ENCODE measurements at places on chromosomes 2 and 18. TPM values are rescaled to one million over a fixed set of nuclear protein-coding genes. Genes with fewer than 3 reads are reported as not detected.

GRCh38 chr2:65425276-65425675, 7.1 kb downstream of the SPRED2 start:
- peaks cover 3% of the 10 kb centered on the region for H3K36me3 ChIP-seq
- no peak overlapping the region for H3K4me3 ChIP-seq
- peaks cover 25% of the 10 kb centered on the region for H3K27me3 ChIP-seq
- DNase-seq = no peak
- peaks cover 13% of the 10 kb centered on the region for H3K4me1 ChIP-seq

GRCh38 chr18:29003194-29003593, 826.3 kb upstream of the CDH2 start:
- DNase-seq = no peak
- no peaks in the 10 kb centered on the region for H3K4me1 ChIP-seq
- no peaks in the 10 kb centered on the region for H3K36me3 ChIP-seq
- no peaks in the 10 kb centered on the region for H3K27me3 ChIP-seq
- H3K4me3 ChIP-seq = no peak overlapping the region
- H3K27ac ChIP-seq = no peak overlapping the region

- no peaks in the 10 kb centered on the region for H3K36me3 ChIP-seq
- peaks cover 27% of the 10 kb centered on the region for H3K27me3 ChIP-seq
- H3K4me1 ChIP-seq = peaks cover 43% of the 10 kb centered on the region
- H3K4me3 ChIP-seq = peak overlapping the region; percentile 44
- peak overlapping the region; percentile 76 for H3K27ac ChIP-seq
- DNase-seq = peak; percentile 57
These were observed 80.3 kb downstream of the FMNL2 start for GRCh38 chr2:152415231-152415642.

DNA sequence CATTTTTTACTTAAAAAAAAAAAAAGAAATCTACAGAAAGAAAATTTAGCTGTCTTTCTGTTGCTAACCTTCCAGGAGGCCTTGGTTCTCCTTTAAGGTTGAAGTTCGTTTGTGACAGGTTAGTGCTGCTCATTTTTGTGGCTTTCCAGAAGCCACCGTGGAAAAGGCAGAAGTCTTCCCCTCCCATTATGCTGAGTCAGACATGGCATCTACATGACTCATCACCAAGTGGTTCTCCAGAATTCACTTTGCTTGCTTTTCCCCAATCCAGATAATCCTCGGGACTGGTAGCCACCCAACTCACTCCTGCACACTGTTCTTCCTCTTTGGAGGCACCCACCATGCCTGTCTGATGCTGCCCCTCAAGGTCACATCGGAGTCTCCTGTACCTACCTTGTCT, 228.7 kb downstream of the PIK3C3 start:
- no peaks in the 10 kb centered on the region for H3K27me3 ChIP-seq
- no peaks in the 10 kb centered on the region for H3K36me3 ChIP-seq
- no peaks in the 10 kb centered on the region for H3K4me1 ChIP-seq
- no peak for DNase-seq
- no peak overlapping the region for H3K27ac ChIP-seq
- no peak overlapping the region for H3K4me3 ChIP-seq

GRCh38 chr18:10926621-10927161, 222.7 kb downstream of the PIEZO2 start:
- no peaks in the 10 kb centered on the region for H3K4me1 ChIP-seq
- H3K36me3 ChIP-seq = no peaks in the 10 kb centered on the region
- H3K4me3 ChIP-seq = no peak overlapping the region
- no peak for DNase-seq
- no peak overlapping the region for H3K27ac ChIP-seq
- no peaks in the 10 kb centered on the region for H3K27me3 ChIP-seq

- no peaks in the 10 kb centered on the region for H3K4me1 ChIP-seq
- H3K36me3 ChIP-seq = no peaks in the 10 kb centered on the region
- no peaks in the 10 kb centered on the region for H3K27me3 ChIP-seq
These were observed 73.7 kb upstream of the DNAJC10 start for GRCh38 chr2:182642328-182642727.

DNA sequence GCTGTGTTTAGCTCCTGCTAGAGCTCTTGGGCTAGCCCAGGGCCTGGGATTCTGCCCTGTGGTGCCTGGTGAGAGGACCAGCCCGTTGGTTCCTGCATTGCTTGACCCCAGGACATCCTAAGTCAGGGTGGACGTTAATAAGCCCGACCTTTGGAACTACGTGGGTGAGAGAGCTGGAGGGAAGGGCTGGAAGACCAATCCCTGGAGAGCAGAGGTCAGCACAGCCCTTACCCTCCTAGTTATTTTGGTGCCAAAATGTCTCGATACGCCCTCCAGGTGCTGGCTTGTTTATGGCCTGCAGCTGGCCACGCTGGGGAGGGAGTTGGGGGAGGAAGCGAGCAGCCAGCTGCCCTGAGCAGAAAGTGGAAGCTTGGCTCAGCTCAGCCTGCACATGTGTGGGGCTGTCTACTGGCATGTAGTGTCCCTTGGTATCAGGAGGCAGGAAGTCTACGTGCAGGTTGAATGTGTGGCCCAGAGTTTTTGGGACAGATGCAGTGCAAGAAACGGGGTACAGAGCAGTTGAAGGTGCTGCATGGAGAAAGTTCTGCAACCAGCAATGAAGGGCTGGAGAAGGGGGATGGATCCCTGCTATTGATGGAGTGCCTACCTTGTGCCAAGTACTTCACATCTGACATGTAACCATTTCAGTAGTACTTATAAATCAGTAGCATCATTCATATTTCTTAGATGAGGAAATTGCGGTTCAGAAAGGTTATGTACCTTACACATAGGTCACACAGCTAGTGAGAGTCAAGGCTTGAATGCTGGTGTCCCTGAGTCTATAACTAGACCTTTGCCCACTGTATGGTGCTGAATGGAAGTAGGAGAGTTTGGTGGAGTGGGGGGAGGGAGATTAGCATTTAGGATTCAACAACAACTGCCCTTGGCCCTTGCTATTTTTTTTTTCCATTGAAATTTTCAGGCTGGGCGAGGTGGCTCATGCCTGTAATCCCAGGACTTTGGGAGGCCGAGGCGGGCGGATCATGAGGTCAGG, 5.0 kb upstream of the DGKD start:
- no peaks in the 10 kb centered on the region for H3K36me3 ChIP-seq
- H3K4me3 ChIP-seq = no peak overlapping the region
- H3K27ac ChIP-seq = no peak overlapping the region
- no peak for DNase-seq

DNA sequence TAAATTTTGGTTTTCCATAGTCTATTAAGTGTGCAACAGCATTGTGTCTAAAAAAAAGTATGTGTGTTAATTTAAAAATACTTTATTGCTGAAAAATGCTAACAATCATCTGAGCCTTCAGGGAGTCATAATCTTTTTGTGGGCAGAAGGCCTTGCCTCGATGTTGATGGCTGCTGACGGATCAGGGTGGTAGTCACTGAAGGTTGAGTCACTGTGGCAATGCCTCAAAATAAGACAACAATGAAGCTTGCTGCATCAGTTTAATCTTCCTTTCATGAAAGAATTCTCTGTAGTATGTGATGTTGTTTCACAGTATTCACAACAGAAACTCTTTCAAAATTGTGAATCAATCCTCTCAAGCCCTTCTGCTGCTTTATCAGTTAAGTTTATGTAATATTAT, 31.3 kb downstream of the HDHD2 start:
- H3K4me1 ChIP-seq = peaks cover 46% of the 10 kb centered on the region
- no peak overlapping the region for H3K4me3 ChIP-seq
- no peak overlapping the region for H3K27ac ChIP-seq
- DNase-seq = peak; percentile 47

GRCh38 chr2:189772212-189772611, 9.6 kb upstream of the OSGEPL1 start:
- H3K36me3 ChIP-seq = peaks cover 2% of the 10 kb centered on the region
- H3K4me3 ChIP-seq = no peak overlapping the region
- no peaks in the 10 kb centered on the region for H3K4me1 ChIP-seq
- DNase-seq = no peak
- no peaks in the 10 kb centered on the region for H3K27me3 ChIP-seq

The SPEG gene
- total RNA-seq = 4.8 TPM

DNA sequence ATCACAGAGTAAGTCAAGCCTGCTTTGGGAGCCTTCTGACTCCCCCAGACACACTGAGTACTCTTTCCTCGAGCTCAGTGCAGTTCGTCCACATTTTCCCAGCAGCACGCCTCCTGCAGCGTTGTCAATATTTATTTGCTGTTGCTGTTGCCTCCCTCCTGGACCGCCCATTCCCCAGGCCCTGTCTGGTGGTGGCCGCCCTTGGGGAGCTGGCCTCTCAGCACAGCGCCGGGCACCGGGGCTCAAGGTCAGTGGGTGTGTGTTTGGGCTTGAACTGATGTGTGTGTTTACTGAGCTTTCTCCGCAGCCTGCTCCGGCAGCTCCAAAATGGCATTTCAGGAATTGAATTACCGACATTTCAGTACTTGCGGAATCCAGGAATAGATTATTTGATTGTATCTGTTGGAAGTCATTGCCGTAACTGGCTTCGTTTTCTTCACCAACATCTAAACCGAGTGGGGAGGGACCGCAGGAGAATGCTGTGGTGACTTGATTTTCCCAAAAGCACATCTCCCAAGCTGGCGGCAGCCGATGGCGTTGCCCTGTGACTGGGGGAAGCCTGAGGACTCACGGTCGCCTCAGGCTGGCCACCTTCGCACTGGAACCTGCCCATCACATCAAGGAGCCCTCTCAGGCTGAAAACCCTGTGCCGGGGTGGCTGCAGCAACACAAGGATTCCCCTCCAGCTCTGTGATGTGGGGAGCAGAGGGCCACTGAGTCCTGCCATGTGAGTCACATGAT, 66.0 kb downstream of the HPCAL1 start:
- H3K4me1 ChIP-seq = peaks cover 16% of the 10 kb centered on the region
- H3K4me3 ChIP-seq = no peak overlapping the region
- no peak for DNase-seq
- H3K36me3 ChIP-seq = no peaks in the 10 kb centered on the region

Measured in activated T-cell treated with anti-CD3 and anti-CD28 coated beads, Interleukin-2, amount 50 U/mL, for 72 hours (primary cell).